Stimulated activated CD4-positive, alpha-beta T cell treated with anti-CD3 and anti-CD28 coated beads, TNF-alpha, amount 100 ng/mL, for 4 hours (primary cell): ENCODE measurements at places on chromosomes 11 and 22.

GRCh38 chr11:69664901-69665300 is 10.3 kb downstream of the LTO1 start:
- no peak for DNase-seq

- DNase-seq, result no peak
Measured at GRCh38 chr11:93984936-93985335, 36.2 kb upstream of the HEPHL1 start.

DNA sequence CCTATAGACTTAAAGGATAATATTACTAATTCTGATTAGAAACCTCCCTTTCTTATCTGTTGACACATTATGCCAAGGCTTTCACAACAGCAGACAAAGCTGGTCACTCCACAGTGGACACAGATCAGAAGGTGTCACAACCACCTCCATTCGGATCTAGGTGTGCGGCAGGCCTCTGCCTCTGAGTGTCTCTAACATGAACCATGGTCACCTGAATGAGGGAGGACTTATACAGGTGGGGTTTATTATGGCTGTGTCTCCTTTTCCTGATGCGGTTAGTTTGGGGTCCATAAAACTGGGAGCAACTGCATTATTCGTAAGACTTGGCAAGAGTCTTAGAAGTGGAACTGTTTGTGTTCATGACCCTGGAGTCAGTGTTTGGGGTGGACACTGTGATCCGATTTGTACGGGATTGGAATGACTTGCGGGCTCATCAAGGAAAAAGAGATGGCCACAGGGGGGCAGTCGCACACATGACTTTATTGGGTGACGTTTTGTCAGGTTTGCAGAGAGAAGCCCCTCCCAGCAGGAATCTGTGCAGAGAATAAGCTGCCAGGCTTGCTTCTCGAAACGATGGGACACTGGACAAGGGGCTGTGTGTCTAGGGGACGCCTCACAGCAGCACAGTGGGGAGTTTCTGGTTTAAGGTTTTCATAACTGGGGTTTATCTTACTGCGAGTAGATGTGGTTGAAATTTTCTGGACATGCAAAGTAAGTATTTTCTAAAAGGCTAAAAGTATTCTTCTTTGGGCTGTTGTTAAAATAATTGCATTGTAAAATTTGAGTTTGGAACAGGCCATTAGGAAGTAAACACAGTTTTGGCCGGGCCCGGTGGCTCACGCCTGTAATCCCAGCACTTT is 90.6 kb downstream of the GAB4 start:
- peak; percentile 31 for DNase-seq

GRCh38 chr11:120566176-120566575 is 54.6 kb downstream of the GRIK4 start:
- no peak for DNase-seq

GRCh38 chr11:100929377-100929776 is 200.2 kb downstream of the PGR start:
- no peak for DNase-seq

DNA sequence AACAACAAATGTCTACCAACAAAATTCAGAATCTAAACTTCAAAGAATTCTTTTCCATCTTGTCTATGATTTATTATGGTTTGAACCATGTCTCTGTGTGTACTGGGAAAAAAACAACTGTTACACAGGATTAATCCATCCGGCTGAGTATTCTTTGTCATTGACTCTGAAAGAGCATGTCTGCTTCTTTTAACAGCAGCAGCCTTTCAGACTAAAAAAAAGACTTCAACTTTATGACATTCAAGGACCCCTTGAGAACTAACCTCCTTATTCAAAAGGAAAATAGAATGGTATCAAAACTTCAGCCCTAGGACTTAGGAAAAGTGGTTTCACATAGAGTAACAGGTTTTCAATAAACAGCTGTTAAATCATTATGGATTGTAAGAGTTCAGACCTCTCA is 79.9 kb downstream of the MRTFA start:
- no peak for DNase-seq

DNA sequence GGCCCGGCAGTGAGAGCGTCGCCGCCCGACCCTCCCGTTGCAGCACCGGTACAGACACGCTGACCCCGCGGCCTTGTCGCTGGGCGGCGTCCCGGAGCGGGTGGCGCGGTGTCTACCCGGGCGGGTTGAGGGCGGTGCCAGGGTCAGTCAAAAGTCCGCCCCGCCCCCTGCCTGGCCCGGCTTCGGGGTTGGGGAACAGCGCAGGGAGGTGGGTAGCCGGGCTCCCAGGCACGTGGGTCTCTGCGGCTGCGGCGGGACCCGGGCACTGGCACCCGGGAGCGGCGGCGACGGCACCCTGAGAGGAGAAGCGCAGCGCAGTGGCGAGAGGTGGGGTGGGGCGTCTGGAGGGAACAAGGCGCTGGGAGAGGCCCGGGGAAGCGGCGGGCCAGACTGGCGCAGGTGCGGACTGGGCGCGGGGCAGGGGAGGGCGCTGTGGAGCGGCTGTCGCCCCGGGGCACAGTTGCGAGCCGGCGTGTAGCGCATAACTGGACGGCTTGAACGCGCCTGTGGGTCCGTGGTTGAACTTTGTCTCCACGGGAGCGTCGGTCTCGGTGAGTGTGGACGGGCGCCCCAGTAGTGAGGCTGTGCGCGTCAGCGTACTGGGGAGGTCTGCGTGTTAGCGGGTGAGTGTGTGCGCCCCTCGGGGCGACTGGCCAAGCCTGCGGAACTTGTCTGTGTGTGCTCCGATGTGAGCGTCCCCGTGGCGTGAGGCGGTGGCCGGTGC is at the start of gene P2RY2:
TSS of gene P2RY2 (plus strand) at position 176 of the 724 bp plus-strand sequence. CDS start 15,879 bp downstream, outside the sequence.
- no peak for DNase-seq

GRCh38 chr11:130827451-130828377 is 88.6 kb downstream of the SNX19 start:
- DNase-seq, result no peak

DNA sequence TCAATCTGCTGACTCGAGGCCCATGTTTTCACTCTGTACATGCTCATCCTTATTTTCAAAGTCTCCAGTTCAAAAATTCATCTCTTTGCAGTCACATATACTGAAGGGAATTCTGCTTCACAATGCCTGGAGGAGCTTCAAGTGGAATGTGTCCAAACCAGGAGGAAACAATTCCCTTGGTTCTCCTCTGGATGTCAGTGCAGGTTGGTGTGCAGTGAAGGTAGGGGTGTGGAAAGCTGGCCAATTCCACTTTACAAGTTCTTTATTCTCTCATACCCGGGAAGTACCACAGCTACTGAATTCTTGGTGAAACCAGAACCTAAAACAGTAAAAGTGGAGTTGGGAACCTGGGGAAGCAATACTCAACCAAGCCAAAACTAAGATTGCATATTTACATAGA is 57.3 kb downstream of the BDNF start:
- no peak for DNase-seq

DNA sequence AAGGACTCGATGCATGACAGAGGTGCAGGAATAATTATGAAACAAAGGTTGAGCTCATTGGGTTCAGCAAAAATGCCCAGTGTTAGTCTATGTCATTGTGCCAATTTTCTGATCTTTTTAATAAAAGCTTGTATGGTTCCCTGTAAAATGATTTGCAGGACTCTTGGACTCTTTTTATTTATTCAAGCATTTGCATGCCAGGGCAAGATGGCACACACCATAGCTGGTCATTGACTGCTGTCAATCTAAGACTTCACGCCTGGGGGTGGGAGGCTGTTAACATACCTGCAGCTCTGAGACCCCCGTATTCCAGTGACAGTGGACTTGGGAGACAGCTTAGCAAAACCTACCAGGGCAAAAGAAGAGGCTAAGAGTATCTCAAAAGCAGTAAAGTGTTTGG is 32.0 kb upstream of the ANO1 start:
- no peak for DNase-seq

- no peak for DNase-seq
Measured at GRCh38 chr11:112316971-112317370, 56.3 kb upstream of the PLET1 start.

GRCh38 chr22:36360011-36360410 is 27.8 kb downstream of the MYH9 start:
- DNase-seq, result no peak

DNA sequence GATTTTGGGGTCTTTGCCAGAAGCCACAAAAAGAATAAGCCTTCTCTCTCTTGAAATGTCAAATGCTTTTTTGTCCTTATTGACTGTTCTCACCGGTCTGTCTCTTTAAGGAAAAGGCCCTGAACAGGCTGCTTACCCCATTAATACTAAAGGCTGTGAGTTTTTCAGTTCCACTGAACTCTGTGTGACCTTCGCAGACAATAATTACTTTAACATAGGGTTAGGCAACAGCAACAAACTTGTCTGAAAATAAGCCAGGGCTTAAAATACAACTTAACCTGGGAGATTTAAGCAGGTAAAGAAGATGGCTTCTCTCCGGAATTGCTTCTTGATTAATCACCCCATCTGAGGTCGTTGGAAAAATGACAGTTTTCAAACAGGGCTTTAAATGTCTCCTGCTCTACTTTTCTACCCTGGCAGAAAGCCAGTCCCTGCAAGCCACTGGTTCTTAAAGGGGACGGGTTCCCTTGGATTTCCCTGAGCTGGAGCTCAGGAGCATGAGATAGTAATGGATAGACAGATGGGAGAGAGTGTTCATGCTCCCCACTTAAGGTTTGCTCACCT is 69.4 kb downstream of the ARL14EP start:
- no peak for DNase-seq

DNA sequence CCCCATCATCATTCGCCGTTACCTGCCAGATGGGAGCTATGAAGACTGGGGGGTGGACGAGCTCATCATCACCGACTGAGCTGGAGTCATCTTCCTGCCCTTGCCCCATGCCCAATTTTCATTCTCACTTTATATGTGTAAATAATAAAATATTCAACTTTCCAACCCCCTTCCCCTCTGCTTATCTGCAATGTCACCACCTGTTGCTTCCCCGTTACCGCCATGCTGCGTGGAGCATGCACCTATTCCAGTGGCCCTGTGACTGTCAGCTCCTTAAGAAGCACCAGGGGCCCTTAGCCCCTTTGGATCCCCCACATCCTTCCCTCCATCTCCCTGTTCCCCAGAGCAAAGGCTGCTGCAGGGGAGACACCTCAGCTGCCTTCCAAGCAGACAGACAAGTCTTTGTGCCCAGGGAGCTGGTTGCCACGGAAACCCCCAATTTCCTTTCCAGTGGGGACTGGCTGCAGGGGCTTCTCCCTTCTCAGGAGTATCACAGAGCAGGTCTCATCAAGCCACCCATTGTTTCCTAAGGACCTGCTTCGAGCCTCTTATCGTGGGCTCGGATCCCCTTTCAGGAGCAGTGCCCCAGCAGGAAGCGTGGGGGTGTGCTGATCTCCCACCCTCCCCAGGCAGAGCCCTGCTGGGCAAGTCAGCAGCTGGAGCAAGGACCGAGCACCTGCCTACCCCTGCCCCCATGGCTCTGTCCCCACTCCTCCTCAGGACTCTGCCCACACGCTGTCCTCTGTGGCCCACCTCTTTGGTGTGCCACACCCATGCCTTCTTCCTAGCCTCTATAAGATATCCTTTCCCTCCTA is 14.3 kb downstream of the POLR2F start:
- no peak for DNase-seq

GRCh38 chr11:71436861-71437260 is 11.3 kb downstream of the DHCR7 start:
- DNase-seq, result no peak

GRCh38 chr11:102223859-102224258 is 93.4 kb upstream of the BIRC3 start:
- no peak for DNase-seq

DNA sequence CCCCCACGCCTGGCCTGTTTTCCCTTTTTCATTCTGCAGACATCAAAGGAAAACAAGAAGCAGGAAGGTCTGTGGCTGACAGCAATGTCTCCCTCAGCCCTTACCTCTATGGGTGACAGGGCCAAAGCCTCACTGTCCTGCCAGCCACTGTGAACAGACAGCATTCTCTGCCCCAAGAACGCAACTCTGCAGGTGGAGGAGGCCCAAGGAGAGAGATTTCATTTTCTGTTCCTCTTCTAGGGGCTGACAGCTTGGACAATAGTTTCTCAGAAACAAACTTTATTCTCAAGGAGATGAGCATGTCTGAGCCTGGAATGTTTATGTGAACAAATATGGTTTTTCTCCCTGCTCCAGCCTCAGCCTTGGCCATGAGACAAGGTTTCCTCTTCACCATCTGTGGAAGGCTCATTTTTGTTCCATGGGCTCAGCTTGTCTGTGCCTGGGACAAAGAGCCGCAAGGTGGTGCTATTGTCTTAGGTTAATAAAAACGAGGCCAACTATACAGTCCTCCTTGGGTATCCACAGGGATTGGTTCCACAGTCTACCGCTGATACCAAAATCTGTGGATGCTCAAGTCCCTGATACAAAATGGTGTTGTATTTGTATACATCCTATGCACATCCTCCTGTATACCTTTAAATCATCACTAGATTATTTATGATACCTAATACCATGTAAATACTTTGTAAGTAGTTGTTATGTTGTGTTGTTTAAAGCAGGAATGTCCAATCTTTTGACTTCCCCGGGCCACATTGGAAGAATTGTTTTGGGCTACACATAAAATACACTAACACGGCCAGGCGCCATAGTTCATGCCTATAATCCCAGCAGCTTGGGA is 5.8 kb downstream of the PIWIL3 start:
- peak; percentile 16 for DNase-seq

- no peak for DNase-seq
Measured at GRCh38 chr11:64856382-64857227, 12.2 kb upstream of the CDC42BPG start.

GRCh38 chr11:46697303-46697702 is 3.1 kb downstream of the ARHGAP1 start:
- no peak for DNase-seq

DNA sequence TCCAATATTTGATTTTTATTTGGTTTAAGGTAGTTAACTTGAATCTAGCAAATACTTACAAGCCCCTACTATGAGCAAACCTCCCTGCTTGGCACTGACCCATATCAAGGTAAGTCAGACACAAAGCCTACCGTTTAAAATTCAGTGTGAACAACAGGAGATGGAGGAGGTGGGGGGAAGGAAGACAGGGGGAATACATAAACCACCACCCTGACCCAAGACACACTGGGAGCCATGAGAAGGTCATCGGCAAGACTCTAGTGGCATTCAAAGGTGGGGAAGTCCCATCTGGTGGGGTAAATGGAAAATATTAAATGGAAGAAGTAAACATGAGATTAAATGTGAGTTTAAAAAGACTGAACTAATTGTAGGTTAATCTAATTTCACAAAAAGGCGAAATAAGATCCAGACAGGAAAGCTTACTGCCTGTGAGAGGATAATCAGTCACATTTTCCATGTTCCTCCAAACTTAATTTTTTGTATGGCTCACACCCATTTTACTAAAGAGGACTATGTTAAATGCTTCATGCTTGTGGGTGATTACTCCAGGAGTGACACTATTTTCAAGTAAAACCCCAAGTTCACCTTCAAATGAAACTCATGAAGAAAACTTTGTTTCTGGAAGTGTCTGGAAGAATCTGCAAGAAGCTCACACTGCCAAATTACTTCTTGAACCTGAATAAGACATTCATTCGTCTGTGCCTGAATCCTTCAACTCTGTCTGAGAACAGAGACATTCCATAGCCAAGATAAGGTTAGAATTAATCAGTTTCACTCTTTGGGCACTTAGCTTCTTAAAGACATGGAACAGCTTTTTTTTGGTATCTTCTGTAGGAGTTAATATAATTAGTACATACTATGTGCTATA is 51.7 kb downstream of the PITPNB start:
- DNase-seq, result no peak

- no peak for DNase-seq
Measured at GRCh38 chr11:35250621-35251020, 111.7 kb downstream of the CD44 start.
